Kidney capillary endothelial cell (primary cell): ENCODE measurements at places on chromosomes 5 and 9.
A peak's percentile ranks its signal among the peaks of the same experiment; 100 is the strongest.

GRCh38 chr5:131265311-131265803 lies 1.5 kb downstream of the CDC42SE2 start:
- DNase-seq, result peak; percentile 24

GRCh38 chr9:18129809-18130334 lies 344.1 kb upstream of the ADAMTSL1 start:
- no peak for DNase-seq

DNA sequence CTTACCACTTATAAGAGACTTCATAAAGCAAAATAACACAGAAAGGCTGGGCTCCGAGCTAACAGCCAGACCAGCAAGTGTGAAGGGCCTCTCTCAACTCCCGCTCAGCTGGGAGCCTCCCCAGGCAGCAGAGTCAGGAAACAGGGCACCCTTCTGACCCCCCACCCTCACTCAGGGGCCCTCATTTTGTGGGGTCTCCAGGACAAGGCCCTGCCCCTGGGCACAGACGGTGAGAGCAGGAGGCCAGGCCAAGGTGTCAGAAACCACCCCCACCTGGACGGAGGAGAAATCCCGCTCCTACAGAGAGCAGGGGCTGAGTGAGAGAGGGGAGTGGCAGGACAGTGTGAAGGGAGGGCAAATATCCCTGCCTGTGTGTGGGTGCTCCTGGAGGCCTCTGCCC lies 135.8 kb upstream of the FOXD4L5 start:
- no peak for DNase-seq

DNA sequence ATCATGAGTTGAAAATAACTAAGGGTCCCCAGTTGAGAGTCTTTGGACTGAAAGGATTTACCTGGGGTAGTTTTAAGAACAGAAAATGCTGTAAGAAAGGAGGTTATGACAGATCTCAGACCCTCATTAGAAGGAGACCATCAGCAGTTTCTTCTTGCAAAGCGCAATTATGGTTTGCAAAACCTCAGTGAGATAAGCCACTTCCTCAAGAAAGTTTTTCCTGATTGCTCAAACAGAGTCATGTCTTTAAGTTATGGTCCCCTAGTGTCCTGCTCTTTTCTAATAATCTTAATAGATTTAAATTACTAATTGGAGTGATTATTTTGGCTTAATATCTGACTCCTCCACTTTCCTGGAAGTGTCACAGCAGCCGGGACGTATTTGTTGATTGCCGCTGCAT lies 293.2 kb upstream of the KLF4 start:
- DNase-seq, result no peak

DNA sequence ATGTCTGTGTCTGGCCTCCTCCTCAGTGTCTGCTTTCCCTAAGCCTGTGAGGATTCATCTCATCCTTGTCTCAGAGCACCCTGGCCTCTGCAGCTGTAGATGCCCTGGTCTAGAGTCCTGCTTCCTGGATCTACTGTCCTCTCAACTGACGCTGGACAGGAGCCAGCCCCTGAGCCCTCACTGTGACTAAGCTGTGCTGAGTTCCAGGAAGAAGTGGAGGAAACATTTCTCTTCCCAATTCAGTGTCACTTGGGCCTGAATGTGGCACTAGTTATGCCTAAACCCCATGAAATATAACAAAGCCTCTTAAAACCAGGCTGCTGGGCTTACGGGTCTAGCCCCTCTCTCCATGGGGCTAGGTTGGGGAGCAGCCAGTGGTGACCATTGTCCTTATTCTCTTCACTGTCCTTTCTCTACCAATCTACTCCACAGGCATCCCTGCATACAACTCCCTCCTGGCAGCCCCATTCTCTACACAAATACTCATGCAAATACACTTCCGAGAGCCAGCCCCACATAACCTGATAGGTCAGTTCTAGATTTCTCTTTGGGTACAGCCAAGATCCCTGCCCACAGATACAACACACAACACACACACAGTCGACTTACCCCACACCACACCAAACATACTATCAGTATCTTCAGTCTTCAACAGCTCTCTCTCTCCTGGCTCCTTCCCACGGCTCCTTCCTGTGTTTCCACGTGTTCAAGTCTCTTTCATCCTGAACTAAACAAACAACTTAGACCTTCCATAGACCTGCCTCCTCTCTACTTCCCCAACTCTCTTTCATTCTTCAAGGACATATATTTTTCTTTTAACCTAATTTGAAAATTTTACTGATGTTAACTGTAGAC lies 220.8 kb downstream of the SNX18 start:
- peak; percentile 52 for DNase-seq

- DNase-seq, result peak; percentile 96
Observed at GRCh38 chr5:61322738-61323725, 9.0 kb upstream of the ZSWIM6 start.

DNA sequence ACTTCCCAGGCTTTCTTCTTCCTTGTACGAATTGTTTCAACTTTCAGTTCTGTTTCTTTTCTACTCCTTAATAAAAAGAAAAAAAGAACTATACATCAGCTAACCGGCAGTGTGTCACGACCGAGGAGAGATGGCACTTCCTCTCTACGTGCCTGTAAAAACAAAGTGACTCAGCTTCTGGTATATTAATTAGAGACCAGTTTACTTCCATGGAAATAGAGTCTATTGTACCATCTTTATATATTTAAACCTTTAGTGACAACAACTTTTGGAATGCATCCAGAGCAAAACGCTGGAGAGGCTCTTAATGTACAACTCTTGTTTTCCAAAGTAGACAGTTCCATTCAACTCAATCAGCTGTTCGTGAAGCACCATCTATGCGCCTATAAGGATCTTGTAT lies 94.5 kb upstream of the LIFR start:
- peak; percentile 97 for DNase-seq

- no peak for DNase-seq
Observed at GRCh38 chr5:35979715-35980114, 11.5 kb downstream of the UGT3A1 start.

- DNase-seq, result no peak
Observed at GRCh38 chr5:37830348-37830747, 9.5 kb downstream of the GDNF start.

GRCh38 chr9:68454579-68455334 lies 85.9 kb downstream of the TMEM252 start:
- no peak for DNase-seq

GRCh38 chr9:98248737-98249474 lies 6.5 kb downstream of the TBC1D2 start:
- DNase-seq, result peak; percentile 82
